ENCODE measurements at places on chromosomes 5 and 9. TPM values are rescaled to one million over a fixed set of nuclear protein-coding genes. Genes with fewer than 3 reads are reported as not detected.

The IFNK gene
- total RNA-seq = not detected

The BARHL1 gene
- not detected for total RNA-seq

DNA sequence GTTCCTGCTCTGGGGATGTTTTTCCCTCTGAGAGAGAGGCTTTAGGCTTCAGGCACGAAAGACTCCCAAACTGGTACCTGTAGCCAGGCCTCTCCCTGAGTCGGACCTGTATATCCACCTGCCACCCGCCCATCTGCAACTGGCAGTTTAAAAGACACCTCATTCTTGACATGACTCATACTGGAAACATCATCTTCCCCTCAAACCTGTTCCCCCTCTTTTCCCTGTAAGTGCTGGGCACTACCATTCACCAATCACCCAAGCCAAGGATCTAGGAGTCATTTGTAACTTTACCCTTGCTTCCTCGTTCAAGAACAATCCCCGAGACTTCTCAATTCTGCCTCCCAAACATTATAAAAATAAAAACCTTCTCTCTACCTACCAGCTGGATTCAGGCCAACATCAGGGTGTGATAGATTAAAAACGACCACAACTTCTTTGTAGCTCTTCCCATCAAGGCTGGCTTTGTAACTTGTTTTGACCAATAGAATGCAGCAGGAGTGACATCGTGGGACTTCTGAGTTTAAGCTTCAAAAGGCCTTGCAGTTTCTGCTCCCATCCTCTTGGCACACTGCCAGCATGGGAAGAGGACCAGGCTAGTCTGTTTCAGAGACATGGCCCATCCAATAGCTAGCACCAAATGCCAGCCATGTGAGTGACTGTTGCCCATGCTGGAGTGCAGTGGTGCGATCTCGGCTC is 1.8 kb upstream of the WDR31 start:
- no peak for DNase-seq

- DNase-seq = no peak
Measured at GRCh38 chr5:83645936-83646335, 74.7 kb downstream of the HAPLN1 start.

The PDCD1LG2 gene
- 4.7 TPM for total RNA-seq

- no peak for DNase-seq
Measured at GRCh38 chr9:35891646-35892045, 14.4 kb upstream of the HRCT1 start.

The PCDHGB4 gene
- 2.2 TPM for total RNA-seq

DNA sequence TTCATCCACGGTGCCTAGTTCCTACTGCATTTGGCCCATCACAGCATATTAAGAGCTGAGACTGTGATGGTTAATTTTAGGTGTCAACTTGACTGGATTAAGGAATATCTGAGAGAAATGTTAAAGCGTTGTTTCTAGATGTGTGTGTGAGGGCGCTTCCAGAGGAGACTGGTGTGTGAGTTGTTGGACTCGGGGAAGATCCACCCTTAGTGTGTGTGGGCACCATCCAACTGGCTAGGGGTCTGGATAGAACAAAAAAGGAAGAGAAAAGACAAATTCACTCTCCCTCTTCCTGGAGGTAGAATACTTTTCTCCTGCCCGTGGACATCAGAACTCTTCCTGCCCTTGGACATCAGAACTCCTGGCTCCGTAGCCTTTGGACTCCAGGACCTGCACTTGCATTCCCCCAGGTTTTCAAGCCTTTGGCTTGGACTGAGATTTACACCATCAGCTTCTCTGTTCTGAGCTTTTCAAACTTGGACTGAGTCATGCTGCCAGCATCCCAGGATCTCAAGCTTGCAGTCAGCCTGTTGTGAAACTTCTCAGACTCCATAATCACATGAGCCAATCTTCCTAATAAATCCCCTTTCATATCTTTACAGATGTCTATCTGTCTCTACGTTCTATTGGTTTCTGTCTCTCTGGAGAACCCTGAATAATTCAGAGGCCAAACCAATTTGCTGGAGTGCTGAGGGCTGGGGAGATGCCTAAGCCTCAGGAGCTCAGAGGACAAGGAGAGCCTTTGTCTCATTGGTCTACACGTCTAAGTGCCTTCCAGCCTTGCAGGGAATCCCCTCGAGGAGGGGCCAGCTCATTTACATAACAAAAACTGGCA is 164.5 kb downstream of the DCP2 start:
- DNase-seq = peak; percentile 59

DNA sequence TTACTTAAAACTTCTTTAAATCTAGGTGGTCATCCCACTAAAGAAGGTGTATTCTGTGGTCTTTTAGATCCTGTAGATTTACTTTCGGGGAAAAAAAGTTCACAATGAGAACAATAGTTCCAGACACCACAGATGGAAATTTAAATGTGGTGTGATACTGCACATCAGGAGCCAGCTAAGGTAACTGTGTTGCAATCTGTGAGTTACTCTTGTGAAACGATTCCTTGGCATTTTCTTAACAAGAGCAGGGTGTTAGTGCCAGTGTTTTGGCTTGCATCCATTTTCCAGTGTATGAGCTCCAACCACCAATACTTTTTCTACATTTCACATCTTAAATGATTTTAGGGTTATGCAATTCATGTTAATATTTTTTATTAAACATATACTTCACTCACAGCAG is 674.5 kb downstream of the CETN3 start:
- no peak for DNase-seq

- peak; percentile 92 for DNase-seq
Measured at GRCh38 chr5:9507974-9508373, 37.9 kb downstream of the SEMA5A start.

- no peak for DNase-seq
Measured at GRCh38 chr5:143316337-143316736, 87.1 kb downstream of the NR3C1 start.
